Effector memory CD4-positive, alpha-beta T cell (primary cell): ENCODE measurements at places on chromosomes 5 and 9.
A peak's percentile ranks its signal among the peaks of the same experiment; 100 is the strongest.

GRCh38 chr5:141870228-141870627, 8.0 kb downstream of the PCDH1 start:
- peaks cover 7% of the 10 kb centered on the region for H3K27me3 ChIP-seq
- H3K4me3 ChIP-seq: no peak overlapping the region
- no peak for DNase-seq
- H3K27ac ChIP-seq: no peak overlapping the region

DNA sequence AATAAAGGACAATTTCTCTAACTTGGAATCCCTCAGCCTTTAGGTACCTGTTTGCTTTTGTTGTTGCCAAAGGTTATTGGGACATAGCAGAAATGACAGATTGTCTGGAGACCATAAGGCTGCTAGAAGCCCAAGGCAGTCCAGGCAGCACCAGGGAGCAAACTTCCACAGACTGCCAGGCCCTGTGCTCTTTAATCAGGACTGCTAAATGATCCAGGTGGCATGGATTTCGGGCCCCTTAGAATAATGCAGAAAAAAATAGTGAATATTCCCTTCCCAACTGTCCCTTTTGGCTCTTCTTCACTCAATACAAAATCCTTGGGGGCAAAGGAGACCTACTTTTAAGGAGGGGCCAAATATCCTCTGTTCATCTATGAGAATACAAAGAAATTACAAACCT, 73.9 kb downstream of the GABRA1 start:
- H3K4me1 ChIP-seq: no peaks in the 10 kb centered on the region
- H3K27ac ChIP-seq: no peak overlapping the region
- no peaks in the 10 kb centered on the region for H3K27me3 ChIP-seq
- no peak overlapping the region for H3K4me3 ChIP-seq
- DNase-seq: no peak

DNA sequence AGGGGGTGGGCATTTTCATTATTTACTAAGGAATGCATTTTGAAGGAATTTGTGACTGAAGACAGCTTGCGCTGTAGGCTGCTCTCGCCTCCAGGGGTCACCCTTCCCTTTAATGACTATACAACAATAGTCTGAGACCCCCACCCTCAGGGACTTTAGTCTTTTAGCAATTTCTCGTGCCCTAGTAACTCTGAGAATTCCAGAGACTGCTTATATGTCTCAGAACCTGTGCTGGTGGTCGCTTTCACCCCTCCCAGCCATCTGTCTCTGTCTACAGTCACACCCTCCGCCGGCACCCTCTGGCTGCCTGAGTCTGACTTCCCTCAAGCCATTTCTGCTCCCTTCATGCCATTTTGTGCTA, 671.4 kb downstream of the NR2F1-AS1 start:
- no peak overlapping the region for H3K27ac ChIP-seq
- H3K4me3 ChIP-seq: no peak overlapping the region
- no peaks in the 10 kb centered on the region for H3K4me1 ChIP-seq
- no peaks in the 10 kb centered on the region for H3K36me3 ChIP-seq

DNA sequence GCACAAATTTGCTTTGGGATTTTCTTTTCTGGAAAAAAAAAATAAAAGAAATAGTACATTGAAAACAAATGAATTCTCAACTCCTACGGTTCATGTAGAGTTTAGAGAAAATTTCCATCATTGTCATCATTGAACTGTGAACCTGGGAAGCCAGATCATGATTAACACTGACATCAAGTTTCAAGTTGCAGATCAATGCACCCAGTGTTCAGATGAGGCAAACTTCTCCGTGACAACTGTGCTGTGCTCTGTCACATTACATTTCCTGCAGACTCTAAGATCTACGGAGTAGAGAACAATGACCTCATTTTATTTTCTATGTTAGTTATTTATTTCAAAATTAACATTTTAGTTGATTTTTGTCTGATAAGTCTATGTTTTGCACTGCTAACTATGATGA, 99.7 kb downstream of the MAP1B start:
- no peak for DNase-seq
- H3K4me3 ChIP-seq: no peak overlapping the region
- no peaks in the 10 kb centered on the region for H3K27me3 ChIP-seq
- no peaks in the 10 kb centered on the region for H3K36me3 ChIP-seq
- no peaks in the 10 kb centered on the region for H3K4me1 ChIP-seq

GRCh38 chr5:140926443-140927227, 536 bp downstream of the PCDHAC1 start:
- peaks cover 13% of the 10 kb centered on the region for H3K27me3 ChIP-seq
- H3K4me3 ChIP-seq: peak overlapping the region; percentile 39
- H3K27ac ChIP-seq: no peak overlapping the region
- no peaks in the 10 kb centered on the region for H3K36me3 ChIP-seq
- H3K4me1 ChIP-seq: peaks cover 5% of the 10 kb centered on the region

GRCh38 chr5:154236536-154237375, 46.2 kb downstream of the GALNT10 start:
- H3K27ac ChIP-seq: no peak overlapping the region
- no peaks in the 10 kb centered on the region for H3K36me3 ChIP-seq
- no peaks in the 10 kb centered on the region for H3K4me1 ChIP-seq
- H3K27me3 ChIP-seq: no peaks in the 10 kb centered on the region

GRCh38 chr5:106875591-106876297, 795.0 kb downstream of the EFNA5 start:
- no peaks in the 10 kb centered on the region for H3K36me3 ChIP-seq
- no peak overlapping the region for H3K4me3 ChIP-seq
- no peaks in the 10 kb centered on the region for H3K27me3 ChIP-seq
- no peaks in the 10 kb centered on the region for H3K4me1 ChIP-seq
- DNase-seq: no peak

GRCh38 chr5:50667653-50668595, 1.5 kb downstream of the PARP8 start:
- peak overlapping the region; percentile 99 for H3K27ac ChIP-seq
- DNase-seq: peak; percentile 82
- H3K4me1 ChIP-seq: peaks cover 16% of the 10 kb centered on the region
- H3K27me3 ChIP-seq: no peaks in the 10 kb centered on the region
- peak overlapping the region; percentile 88 for H3K4me3 ChIP-seq

DNA sequence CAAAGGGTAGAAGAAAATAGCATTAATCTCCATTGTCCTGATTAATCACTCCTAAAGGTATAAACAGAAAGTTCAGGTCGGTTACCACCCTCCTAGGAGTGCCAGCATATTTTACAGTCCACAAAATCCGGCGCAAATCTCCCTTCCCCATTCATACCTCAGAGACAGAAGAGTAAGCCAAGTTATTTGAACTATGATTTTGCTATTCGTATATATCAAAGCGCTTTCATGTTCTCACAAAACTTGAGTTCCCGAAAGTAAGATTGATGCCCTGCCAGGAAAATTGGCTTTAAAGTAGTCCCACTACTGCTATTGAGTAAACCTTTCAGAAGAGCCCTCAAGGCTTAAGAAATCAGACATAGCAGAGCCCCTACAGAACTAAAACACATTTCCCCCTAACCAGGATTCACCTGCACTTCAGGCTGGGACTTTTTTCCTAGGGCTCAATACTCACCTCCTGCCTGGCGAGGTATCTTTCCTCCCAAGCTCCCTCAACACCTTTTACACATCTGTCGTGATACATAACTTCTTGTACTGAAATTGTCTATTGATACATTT, 21.8 kb upstream of the TRIM36 start:
- no peaks in the 10 kb centered on the region for H3K36me3 ChIP-seq
- H3K4me1 ChIP-seq: no peaks in the 10 kb centered on the region
- no peaks in the 10 kb centered on the region for H3K27me3 ChIP-seq
- DNase-seq: no peak

GRCh38 chr9:90433398-90433941, 209.2 kb downstream of the DIRAS2 start:
- H3K4me1 ChIP-seq: no peaks in the 10 kb centered on the region
- H3K36me3 ChIP-seq: no peaks in the 10 kb centered on the region
- no peak for DNase-seq

- no peaks in the 10 kb centered on the region for H3K4me1 ChIP-seq
- H3K36me3 ChIP-seq: no peaks in the 10 kb centered on the region
- H3K27me3 ChIP-seq: no peaks in the 10 kb centered on the region
- DNase-seq: no peak
- no peak overlapping the region for H3K27ac ChIP-seq
- H3K4me3 ChIP-seq: no peak overlapping the region
These were observed 166.1 kb downstream of the RNF180 start for GRCh38 chr5:64331597-64332277.

DNA sequence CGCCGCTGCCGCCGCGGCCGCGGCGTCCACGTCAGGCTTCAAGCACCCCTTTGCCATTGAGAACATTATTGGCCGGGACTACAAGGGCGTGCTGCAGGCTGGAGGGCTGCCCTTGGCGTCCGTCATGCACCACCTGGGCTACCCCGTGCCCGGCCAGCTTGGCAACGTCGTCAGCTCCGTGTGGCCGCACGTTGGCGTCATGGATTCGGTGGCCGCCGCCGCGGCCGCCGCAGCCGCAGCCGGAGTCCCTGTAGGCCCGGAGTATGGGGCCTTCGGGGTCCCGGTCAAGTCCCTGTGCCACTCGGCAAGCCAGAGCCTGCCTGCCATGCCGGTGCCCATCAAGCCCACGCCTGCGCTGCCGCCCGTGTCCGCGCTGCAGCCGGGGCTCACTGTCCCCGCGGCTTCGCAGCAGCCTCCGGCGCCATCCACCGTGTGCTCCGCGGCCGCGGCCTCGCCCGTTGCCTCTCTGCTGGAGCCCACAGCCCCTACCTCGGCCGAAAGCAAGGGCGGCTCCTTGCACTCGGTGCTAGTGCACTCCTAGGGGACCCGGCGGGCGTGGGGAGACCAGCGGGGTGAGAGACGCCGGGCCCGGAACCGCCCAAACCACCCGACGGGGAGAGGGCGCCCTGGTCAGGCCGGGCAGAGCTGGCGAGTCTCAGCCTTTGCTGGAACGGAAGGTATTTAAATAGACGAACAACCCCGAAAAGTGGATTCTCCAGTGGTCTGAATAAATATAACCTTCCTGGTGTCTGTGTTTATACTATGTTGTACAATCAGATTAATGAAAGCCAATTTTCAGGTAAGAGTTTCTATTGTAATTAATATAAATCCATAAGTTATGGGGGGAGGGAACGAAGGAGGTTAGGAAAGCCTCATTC, 1.2 kb downstream of the FOXB2 start:
- H3K36me3 ChIP-seq: no peaks in the 10 kb centered on the region
- H3K27ac ChIP-seq: no peak overlapping the region
- peak overlapping the region; percentile 22 for H3K4me3 ChIP-seq
